ENCODE measurements at places on chromosomes 11 and 22.

DNA sequence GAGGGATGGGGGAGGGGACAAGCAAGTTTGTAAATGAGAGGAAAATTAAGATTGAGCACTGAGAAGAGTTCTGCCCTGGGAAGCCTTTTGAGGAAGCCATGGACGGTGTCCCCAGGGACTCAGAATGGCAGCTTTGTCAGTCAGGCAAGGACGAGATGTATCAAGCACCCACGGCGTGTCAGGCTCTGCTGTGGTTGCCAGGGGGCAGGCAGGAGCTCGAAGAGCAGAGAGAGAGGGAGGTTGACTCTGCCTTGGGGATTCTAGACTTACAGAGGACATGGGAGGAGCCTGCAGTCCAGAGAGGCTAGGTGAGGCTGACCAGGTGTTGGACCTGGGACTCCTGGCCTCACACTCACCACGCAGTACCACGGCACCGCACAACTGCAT is 29.1 kb upstream of the SYT7 start:
- no peak for DNase-seq

- no peak for DNase-seq
These were observed 222.3 kb downstream of the ETS1 start for GRCh38 chr11:128365044-128365443.

DNA sequence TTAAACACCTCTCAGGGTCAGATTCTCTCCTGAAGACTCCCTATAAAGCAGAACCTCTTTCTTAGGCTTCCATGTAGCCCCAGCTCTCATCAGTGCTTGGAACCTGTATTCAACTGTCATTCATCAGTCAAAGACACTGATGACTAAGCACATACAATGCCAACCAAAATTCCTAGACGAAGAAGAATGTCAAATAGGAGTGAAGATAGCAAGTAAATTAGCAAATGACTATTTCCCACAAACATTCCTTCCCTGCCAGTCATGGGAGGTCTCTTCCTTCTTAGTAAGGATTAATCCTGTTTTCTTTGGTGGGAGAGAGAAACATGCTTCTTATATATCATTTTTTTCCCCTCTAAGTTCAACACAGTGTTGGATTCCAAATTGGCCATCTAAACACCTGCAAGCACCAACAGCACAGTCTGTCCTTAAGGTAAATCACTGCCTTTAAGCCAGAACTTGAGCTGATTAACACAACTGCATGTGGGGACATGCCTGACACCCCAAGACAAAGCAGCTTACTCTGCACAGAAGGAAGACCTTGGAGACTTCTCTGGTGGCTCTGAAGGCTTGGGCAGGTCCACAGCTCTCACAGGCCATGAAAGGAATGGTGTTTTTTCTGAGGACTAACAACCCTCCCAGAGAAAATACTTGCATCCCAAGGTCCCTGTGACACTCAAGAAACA is 47.5 kb upstream of the ME3 start:
- DNase-seq = no peak

GRCh38 chr11:8321876-8322275 is 58.2 kb upstream of the LMO1 start:
- DNase-seq = no peak

GRCh38 chr22:50150161-50151129 is 20.1 kb upstream of the PANX2 start:
- no peak for DNase-seq

GRCh38 chr11:16512198-16512898 is 156.0 kb upstream of the SOX6 start:
- no peak for DNase-seq

GRCh38 chr11:121829159-121829643 is 286.8 kb downstream of the BLID start:
- no peak for DNase-seq

All from stimulated activated CD4-positive, alpha-beta T cell treated with anti-CD3 and anti-CD28 coated beads, Interleukin-1b, Interleukin-23, amount 100 ng/mL, for 1 hour (primary cell).